ENCODE measurements at places on chromosomes 13 and 19. TPM values are rescaled to one million over a fixed set of nuclear protein-coding genes. Genes with fewer than 3 reads are reported as not detected.

The WDR62 gene
- total RNA-seq = 1.7 TPM

The ZNF320 gene
- 9.1 TPM for total RNA-seq

The EID2 gene
- total RNA-seq = 19.8 TPM

The GFY gene
- not detected for total RNA-seq

The MAMSTR gene
- total RNA-seq = 0.56 TPM

The CCDC8 gene
- total RNA-seq = 0.19 TPM

The AKT1S1 gene
- 18.8 TPM for total RNA-seq

The IZUMO4 gene
- 15.5 TPM for total RNA-seq

Measured in T-cell (primary cell).